ENCODE measurements at places on chromosomes 12 and 14.
A peak's percentile ranks its signal among the peaks of the same experiment; 100 is the strongest.

GRCh38 chr14:42715316-42715715 is 1108.6 kb downstream of the LRFN5 start:
- DNase-seq = no peak

DNA sequence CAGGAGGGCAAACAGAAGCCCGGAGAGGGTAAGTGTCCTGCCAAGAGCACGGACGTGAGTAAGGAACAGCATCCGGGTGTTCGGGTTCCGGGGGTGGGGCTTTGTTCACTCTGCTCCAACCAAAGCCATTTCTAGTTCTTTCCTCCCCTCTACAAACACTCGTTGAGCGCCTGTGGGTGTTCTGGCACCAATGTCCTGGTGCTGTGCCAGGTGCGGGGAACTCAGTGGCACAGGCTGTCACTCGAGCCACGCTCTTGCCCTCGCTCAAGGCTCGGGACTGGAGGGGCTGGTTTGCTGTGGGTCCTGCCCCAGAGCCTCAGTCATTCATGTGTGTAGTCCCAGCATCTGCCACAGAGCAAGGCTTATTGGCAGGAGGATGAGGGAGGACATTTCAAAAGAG is 157.5 kb downstream of the CALM1 start:
- no peak for DNase-seq

DNA sequence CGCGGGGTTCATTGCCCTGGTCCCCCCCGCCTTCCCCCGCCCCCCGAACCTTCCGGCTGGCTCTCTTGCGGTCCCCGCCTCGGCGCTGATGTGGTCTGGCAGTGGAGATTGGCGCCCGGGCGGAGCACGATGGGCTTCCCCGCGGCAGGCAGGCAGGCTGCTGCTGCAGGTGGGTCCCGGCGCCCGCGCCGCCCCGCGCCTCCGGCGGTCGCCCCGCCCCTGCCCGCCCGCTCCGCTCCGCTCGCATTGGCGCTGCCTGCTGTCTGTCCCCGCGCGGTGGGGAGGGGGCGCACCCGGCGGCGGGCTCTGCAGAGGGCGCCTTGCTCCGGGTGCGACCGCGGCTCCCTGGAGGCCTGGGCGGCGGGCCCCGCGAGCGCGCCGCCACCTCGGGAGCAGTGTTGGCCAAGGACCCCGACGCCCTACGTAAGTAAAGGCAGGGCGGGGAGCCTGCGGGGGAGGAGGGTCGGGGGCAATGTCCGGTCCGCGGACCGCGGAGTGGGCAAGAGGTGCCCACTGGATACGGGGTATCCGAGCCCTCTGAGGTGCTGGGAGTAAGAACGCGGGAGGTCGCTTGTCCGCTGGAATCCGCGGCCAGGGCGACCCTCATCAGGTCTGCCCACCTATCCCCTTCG is at the start of gene AKAP5:
Gene AKAP5 (plus strand): TSS at position 309 of the 632 bp plus-strand sequence. CDS start 2,896 bp downstream, outside the sequence.
- DNase-seq = peak; percentile 45

DNA sequence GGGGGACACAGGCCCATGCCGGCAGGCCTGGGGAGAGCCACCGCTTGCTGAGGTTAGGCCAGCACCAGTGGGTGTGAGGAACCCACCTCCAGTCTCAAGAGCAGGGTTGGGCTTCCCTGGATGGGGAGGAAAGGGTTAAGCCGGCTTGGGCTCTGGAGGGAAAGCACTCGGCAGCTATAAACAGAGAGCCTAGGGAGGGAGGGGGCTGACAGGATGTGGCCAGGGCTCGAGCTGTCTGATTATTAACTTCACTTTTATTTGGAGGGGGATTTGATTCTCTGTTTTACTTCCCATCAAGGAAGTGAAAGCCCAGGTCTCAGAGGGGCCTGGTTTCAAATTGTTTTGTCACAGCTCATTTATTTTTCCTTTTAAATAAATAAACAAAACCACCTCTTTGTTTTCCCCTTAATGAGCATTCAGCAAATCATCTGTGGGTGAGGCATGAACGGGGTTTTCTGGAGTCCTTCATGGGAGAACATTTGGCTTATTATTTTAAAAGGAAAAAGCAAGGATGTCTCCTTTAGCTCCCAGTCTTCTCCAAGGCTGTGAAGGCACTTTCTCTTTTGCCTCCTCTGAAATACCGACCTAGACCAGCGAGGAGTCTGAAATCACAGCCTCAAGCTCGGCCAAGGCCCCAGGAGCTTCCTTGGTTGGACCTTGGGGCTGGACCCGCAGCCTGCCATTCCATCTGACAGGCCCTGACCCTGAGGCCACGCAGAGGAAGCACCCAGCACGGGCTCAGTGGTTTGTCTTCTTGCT is 21.9 kb upstream of the ZFP36L1 start:
- DNase-seq = peak; percentile 70

GRCh38 chr14:82398256-82398655 is 864.6 kb upstream of the SEL1L start:
- peak; percentile 77 for DNase-seq

DNA sequence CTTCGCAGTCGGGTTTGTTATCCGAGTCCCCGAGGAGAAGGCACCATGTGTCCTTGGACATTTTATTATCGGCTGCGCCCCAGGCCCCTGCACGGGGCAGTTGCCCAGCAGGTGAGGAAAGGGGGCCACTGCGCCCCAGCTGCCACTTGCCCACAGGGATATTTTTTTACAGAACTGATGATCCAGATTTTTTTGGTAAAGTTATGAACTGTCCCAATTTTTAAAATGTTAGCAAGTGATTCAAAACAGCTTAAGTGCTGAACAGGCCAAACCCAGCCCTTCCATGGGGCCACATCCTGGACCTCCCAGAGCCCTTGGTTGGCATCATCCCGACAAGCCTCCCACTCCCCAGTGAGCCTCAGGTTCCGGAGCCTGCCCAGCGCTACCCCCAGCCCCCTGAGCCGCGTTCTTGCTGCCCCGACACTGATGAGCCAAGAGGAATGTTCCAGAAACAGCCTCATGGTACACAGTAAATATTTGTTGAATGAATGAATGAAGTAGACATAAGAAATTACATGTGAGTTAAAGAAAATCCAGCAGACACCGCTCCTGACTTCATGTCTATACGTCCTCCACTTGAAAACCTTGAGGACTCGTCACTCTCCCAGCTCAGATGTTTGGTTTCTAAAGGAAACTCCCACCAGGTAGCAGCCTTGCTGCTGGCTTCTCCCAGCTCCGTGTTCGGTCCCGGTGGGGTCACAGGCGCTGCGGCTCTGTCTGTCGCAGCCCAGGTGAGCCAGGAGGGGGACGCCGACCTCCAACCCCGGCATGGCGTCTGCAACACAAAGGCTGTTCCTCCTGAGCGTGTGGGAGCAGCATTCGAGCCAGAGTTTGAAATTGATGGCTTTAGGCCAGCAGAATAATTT is 88.5 kb downstream of the ADGRD1 start:
- DNase-seq = no peak

DNA sequence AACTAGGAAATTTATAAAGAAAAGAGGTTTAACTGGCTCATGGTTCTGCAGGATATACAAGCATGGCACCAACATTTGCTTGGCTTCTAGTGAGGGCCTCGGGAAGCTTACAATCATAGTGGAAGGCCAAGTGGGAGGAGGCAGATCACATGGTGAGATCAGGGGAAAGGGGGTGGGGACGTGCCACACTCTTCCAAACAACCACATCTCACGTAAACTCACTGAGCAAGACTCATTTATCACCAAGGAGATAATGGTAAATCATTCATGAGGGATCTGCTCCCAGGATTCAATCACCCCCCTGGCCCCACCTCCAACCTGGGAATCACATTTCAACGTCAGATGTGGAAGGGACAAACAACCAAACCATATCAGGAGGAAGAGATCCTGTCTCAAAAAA is 35.8 kb downstream of the NUMB start:
- DNase-seq = peak; percentile 10

DNA sequence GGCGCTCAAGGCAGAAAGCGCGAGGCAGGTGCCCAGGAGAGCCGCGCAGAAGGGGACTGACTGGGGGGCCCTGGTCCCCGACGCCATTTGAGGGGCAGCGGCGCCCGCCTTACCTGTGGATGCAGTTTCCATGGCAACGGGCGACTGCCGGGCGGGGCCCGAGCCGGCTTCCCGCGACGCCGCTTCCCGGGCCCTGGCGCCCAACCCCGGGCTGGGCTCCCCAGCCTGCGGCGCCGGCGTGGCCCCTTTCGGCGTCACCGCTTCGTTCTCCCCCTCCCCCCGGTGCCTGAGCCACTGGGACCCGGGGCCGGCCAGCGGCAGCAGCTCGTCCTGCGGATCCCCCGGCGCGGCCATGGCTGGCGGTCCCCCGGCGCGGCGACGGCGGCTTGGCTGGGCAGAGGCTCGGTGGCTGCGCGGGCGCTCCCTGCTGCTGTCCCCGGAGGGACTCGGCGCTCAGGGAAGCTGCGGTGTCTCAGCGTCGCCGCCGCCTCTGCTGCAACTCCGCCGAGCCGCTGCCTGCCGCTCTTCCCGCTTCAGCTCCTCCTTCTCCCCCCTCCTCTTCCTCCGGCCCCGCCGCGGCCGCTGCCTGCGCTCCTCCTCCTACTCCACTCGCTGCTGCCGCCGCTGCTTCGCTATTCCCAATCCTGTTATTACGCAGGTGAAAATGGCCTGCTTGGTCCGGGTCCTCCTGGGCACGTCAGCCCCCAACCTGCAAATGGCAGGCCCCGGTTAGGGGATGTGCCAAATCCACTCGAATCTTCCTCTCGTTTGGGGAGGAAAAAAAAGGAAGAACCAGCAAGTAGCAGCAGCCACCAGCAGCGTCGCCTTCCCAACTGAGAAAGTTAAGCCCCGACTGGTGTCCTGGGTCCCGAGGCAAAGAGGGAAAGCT is at the start of gene RTN1:
Gene RTN1 (minus strand): TSS at position 500 of the 889 bp plus-strand sequence. CDS start 146 bp downstream, at position 354.
- peak; percentile 73 for DNase-seq

DNA sequence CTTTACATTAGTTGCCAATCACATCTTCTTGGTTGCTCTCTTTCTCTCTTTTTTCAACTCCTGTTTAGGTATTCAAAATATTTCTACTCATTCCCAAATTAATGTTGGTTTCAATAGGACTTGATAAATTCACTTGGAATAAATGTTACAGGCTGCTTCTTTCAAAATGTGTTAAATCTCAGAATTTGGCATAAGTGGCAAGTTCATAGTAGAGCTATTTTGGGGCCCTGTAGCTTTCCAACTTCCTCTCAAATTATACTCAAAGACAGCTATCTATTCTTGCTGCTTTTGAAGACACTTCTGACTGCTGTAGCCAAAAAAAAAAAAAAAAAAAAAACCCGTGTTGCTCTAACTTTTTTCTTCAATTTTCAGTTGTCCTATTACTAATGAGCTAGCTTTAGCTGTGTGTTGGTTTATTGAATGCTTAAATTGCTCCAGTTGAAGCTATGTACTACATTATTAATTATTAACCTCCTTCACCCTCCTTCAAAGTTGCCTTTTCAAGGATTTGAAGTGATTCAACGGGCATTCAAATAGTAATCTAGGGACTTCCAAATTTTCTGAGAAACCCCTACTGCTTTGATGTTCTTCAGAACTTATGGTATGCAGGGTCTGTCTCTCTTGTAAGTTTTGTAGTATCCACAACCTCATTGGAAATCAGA is 554.6 kb upstream of the FLRT2 start:
- DNase-seq = no peak

DNA sequence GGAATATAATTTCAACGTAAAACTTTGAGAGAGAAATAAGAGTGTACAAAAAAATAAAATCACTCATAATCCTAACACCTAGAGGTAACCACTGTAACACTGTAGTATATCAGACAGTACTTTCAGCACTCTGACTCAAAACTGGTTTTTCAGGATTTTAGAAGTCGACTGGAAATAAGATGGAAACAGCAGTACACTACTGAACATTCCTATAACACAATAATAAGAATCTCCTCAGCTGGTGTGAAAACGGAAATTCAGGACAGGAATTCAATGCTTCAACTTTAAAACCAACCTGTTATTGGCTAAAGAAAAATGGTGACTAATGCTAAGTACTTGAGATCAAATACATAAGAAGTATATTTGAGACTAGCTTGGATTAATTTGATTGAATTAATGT is 12.3 kb upstream of the PITPNM2 start:
- DNase-seq = no peak

DNA sequence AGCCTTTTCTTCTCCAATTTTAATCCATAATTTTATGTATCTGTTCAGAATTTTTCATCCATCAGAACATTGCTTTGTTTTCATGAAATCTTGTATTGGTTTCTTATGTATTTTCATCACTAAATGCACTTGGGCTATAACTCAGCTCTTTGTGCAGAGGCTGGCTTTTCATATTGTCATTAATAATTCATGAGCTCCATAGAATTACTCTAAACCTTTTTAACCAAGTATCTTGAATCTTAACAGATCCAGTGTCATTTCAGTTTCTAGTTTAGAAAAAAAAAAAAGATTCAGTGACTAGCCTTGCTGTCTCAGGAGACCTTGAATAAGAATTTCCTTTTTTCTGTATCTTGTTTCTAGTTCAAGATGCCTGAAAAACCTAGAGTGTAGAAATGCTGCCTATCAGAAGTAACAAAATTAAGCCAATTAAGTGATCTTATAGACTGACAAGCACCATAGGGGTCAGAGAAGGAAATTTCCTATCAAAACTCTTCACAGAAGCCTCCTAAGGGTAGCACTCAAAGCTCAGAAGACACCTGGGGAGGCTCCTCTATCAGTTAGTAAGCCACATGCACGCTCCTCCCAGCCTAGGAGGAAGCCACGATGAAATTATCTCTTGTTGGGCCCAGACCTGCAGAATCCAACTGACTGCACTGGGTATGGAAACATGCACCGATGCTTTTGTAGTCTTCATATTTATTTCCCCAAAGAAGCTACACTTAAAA is 163.4 kb downstream of the KICS2 start:
- DNase-seq = no peak

DNA sequence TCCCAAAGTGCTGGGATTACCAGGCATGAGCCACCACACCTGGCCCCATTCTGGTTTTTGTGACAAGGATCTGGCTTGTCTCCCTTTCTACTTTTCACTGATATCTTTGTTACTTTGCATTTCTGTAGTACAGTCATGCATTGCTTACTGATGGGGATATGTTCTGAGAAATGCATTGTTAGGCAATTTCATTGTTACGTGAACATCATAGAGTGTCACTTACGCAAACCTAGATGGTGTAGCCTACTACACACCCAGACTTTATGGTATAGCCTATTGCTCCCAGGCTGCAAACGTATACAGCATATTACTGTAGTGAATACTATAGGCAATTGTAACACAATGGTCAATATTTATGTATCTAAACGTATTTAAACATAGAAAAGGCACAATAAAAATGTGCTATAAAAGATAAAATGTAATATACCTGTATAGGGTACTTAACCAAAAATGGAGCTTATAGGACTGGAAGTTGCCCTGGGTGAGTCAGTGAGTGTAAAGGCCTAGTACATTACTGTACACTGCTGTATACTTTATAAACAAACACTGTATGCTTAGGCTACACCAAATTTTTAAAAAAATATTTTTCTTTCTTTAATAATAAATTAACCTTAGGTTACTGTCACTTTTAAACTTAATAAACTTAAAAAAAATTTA is 16.0 kb downstream of the MRPL42 start:
- no peak for DNase-seq

- no peak for DNase-seq
Observed at GRCh38 chr14:54652605-54653052, 85.7 kb downstream of the SAMD4A start.

DNA sequence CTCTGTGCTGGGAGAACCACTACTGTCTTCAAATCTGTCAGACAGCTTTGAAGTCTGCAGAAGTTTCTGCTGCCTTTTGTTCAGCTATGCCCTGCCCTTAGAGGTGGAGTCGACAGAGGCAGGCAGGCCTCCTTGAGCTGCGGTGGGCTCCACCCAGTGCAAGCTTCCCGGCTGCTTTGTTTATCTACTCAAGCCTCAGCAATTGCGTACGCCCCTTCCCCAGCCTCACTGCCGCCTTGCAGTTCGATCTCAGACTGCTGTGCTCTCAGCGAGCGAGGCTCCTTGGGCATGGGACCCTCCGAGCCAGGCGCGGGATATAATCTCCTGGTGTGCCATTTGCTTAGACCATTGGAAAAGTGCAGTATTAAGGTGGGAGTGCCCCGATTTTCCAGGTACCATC is 25.1 kb upstream of the KLRB1 start:
- no peak for DNase-seq
